Panc1 (cell line): ENCODE measurements at places on chromosomes 7 and 10. TPM values are rescaled to one million over a fixed set of nuclear protein-coding genes. Genes with fewer than 3 reads are reported as not detected.

DNA sequence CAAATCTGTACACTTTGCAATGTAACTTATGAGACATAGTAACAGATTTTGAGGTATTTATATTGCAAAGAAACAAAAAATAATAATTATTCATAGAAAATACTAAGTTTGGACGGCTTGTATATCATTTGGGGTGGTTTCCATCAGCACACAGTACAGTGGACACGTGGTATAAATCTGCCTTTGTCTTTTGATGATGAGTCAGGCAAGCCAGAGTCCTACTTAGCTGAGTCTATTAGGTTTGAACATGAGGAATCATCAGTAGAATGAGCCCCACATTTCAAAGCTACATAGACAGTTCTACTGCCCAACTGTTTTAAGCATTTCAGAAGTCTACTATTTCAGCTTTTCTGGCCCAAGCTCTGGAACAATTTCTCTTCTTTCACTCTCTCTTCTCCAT lies 803.2 kb downstream of the PHTF2 start:
- no peaks in the 10 kb centered on the region for H3K36me3 ChIP-seq
- no peak for DNase-seq
- no peak overlapping the region for H3K4me3 ChIP-seq

DNA sequence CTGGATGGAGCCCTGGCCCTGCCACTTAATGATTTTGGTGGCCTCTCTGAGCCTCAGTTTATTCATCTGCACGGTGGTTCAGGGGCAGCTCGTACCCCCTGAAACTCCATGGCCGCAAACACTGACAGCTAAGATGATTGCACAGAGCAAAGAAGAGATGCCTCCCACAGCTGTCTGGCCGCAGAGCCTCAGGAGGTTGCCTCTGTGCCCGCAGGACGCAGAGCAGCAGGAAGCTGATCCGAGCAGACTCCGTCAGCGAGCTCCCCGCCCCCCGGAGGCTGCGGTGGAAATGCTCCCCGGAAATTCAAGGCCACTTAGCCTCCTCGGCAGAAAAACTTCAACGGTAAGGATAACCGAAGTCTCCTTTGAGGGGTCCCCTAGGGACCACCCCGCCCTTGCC lies 30.2 kb upstream of the C10orf53 start:
- H3K27me3 ChIP-seq, result peaks cover 11% of the 10 kb centered on the region; the same call in 1 of the 2 replicates
- no peak overlapping the region for H3K4me3 ChIP-seq
- no peak overlapping the region for H3K27ac ChIP-seq
- DNase-seq, result no peak
- H3K36me3 ChIP-seq, result no peaks in the 10 kb centered on the region
- no peaks in the 10 kb centered on the region for H3K4me1 ChIP-seq

Gene ADAM12
- 0.10 TPM for total RNA-seq

- no peaks in the 10 kb centered on the region for H3K27me3 ChIP-seq
- H3K4me1 ChIP-seq, result no peaks in the 10 kb centered on the region
- H3K36me3 ChIP-seq, result no peaks in the 10 kb centered on the region
- H3K4me3 ChIP-seq, result no peak overlapping the region
Observed at GRCh38 chr7:120554960-120555571, 282.1 kb downstream of the KCND2 start.

GRCh38 chr7:132433301-132433700 lies 143.0 kb downstream of the PLXNA4 start:
- no peak overlapping the region for H3K4me3 ChIP-seq
- no peaks in the 10 kb centered on the region for H3K36me3 ChIP-seq
- no peak for DNase-seq
- no peaks in the 10 kb centered on the region for H3K4me1 ChIP-seq
- H3K27me3 ChIP-seq, result peaks cover 15% of the 10 kb centered on the region
- H3K27ac ChIP-seq, result no peak overlapping the region

DNA sequence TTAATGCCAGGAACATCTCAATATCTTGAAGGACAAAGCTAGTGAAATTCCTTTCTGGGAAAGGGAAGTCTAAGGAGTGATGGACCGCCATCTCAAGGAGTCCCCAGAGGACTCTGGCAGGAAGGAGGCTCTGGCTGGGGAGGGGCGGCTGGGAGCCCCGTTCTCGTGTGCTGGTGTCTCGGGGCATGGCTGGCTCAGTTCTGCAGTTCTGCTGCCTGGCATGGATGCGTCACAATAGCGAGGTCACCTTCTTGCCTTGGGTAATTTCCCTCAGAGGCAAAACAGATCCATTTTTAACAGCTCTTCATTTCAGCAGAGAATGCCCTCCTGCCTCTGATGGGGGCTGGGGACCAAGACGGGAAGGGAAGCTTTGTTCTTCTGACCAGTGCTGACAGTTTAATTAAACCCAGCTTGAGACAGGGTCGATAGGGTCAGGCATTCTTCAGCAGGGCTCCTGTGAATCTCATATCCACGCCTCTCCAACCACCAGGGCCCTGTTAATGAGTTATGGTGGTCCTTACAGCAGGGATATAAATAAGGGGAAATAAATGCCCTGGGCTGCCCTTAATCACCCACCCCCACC lies 35.7 kb downstream of the SLIT1 start:
- H3K27me3 ChIP-seq, result no peaks in the 10 kb centered on the region
- no peaks in the 10 kb centered on the region for H3K4me1 ChIP-seq
- H3K27ac ChIP-seq, result no peak overlapping the region
- no peak overlapping the region for H3K4me3 ChIP-seq
- H3K36me3 ChIP-seq, result no peaks in the 10 kb centered on the region

GRCh38 chr10:33917069-33917780 lies 582.8 kb upstream of the NRP1 start:
- DNase-seq, result no peak
- no peaks in the 10 kb centered on the region for H3K36me3 ChIP-seq
- H3K27me3 ChIP-seq, result no peaks in the 10 kb centered on the region
- H3K4me3 ChIP-seq, result no peak overlapping the region

Gene PDZD7
- total RNA-seq, result 1.8 TPM

- H3K36me3 ChIP-seq, result no peaks in the 10 kb centered on the region
- no peak overlapping the region for H3K27ac ChIP-seq
- peak; percentile 2 for DNase-seq
- H3K4me3 ChIP-seq, result no peak overlapping the region
- H3K27me3 ChIP-seq, result no peaks in the 10 kb centered on the region; the same call in 1 of the 2 replicates
Observed at GRCh38 chr10:118850418-118851061, 95.8 kb upstream of the CACUL1 start.

Gene LRRC17
- 0.39 TPM for total RNA-seq

DNA sequence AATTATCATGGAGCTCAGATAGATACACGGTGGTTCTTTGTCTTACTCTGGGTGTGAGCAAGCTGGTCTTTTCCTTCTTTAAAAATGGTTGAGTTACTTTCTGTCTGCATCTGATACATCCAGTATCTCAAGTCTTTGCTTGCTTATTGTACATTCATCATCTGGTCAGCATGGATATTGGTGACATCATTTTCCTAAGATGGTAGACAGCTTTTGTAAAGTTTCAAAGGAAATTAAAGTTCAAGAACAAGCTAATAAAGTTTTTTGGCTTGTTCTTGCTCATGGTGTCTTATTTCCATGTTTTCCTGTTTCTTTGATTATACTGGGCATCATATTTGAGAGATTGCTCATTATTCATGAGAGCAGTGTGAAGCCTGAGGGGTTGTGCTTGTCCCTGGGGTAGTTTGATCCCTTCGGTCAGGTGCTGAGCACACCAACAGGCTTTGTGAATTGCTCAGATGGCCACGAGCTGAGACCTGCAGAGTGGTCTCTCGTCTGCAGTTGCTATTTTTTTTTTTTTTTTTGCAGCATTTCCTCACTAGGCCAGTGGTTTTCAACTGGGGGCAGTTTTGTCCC lies 38.5 kb downstream of the MGMT start:
- H3K36me3 ChIP-seq, result no peaks in the 10 kb centered on the region
- H3K4me3 ChIP-seq, result no peak overlapping the region
- DNase-seq, result no peak

GRCh38 chr7:140714331-140715040 lies 18.0 kb downstream of the NDUFB2 start:
- no peaks in the 10 kb centered on the region for H3K4me1 ChIP-seq
- H3K27ac ChIP-seq, result no peak overlapping the region
- H3K27me3 ChIP-seq, result no peaks in the 10 kb centered on the region
- no peak overlapping the region for H3K4me3 ChIP-seq
- no peak for DNase-seq
- H3K36me3 ChIP-seq, result no peaks in the 10 kb centered on the region

DNA sequence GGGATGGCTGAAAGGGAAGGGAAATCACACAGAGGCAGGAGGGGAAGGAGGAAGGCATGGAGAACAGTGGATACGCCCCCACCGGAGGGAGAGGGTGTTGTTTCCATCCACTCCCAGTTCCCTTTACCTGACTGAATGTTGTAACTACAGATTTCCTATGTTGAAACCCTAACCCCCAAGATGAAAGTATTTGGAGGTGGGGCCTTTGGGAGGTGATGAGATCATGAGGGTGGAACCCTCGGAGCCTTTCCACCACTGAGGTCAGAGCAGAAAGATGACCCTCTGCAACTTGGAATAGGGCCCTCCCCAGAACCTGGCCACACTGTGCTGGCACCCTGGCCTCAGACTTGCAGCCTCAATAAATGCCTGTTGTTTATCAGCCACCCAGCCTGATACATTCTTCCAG lies 48.6 kb upstream of the CNPY1 start:
- H3K27me3 ChIP-seq, result no peaks in the 10 kb centered on the region
- DNase-seq, result no peak
- H3K4me1 ChIP-seq, result no peaks in the 10 kb centered on the region
- H3K4me3 ChIP-seq, result no peak overlapping the region
- no peaks in the 10 kb centered on the region for H3K36me3 ChIP-seq

Gene VPS26A
- 88.9 TPM for total RNA-seq

GRCh38 chr7:74174606-74175082 lies 488 bp downstream of the EIF4H start:
- H3K4me1 ChIP-seq, result peaks cover 31% of the 10 kb centered on the region
- peak overlapping the region; percentile 93 for H3K4me3 ChIP-seq
- peak overlapping the region; percentile 91 for H3K27ac ChIP-seq
- no peaks in the 10 kb centered on the region for H3K27me3 ChIP-seq
- no peak for DNase-seq
- peaks cover 14% of the 10 kb centered on the region for H3K36me3 ChIP-seq

Gene CLRN3
- not detected for total RNA-seq
